ENCODE measurements at places on chromosomes 16 and 17.

DNA sequence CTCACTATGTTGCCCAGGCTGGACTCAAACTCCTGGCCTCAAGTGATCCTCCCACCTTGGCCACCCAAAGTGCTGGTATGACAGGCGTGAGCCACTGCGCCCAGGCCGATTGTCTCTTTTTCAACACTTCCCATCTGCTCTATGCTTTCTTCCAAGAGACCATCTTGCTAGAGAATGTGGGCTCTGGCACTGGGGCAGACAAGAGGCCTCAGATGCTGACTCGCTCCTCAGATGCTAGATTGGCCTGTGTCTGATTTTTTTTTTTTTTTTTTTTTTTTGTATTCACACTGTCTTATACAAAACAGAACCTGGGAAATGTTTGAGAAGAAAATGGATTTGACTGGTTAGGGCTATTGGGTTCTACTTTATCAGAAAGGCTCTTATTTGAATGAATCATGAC, 58.2 kb downstream of the CYB5D2 start:
- DNase-seq: peak; percentile 27

GRCh38 chr17:51548125-51548524, 287.8 kb downstream of the UTP18 start:
- no peak for DNase-seq

- DNase-seq: no peak
These were observed 6.2 kb upstream of the ACTG1 start for GRCh38 chr17:81518785-81519283.

- no peak for DNase-seq
These were observed 25.6 kb upstream of the ABCC11 start for GRCh38 chr16:48272837-48273421.

- DNase-seq: no peak
These were observed 431.3 kb downstream of the MAF start for GRCh38 chr16:79169239-79169638.

- no peak for DNase-seq
These were observed 417.2 kb upstream of the XYLT1 start for GRCh38 chr16:17887963-17888362.

DNA sequence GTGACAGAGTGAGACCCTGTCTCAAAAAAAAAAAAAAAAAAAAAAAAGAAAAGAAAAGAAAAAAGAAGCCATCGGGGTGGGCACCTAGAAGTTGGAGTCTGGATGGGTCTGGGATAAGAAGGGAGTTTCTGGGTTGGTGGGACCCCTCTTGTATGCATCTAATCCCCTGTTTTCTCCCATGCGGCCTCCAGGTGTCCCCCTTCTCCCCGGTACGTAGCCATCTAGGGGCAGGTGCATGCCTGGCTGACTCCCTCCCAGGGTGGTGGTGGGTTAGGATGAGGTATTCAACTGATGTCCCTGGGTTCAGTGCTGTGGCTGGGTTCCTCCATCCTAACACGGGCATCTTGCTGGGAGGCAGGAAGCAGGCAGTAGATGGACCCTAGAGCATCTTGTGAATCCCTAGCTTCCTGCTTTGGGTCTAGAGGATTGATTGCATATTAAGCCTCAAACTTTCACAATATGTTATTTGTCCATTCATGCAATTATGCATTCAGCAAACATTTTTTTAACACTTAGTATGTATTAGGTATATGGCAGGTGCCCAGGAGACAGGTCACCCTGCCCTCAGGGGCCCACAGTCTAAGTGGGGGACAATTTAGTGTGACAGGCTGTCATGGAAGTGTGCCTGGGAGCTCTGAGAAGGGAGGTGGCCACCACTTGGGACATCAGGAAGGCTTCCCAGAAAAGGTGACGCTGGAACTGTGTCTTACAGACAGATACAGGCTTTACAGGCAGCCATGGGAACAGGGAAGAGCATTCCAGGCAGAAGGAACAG, 13.1 kb downstream of the FMNL1 start:
- no peak for DNase-seq

DNA sequence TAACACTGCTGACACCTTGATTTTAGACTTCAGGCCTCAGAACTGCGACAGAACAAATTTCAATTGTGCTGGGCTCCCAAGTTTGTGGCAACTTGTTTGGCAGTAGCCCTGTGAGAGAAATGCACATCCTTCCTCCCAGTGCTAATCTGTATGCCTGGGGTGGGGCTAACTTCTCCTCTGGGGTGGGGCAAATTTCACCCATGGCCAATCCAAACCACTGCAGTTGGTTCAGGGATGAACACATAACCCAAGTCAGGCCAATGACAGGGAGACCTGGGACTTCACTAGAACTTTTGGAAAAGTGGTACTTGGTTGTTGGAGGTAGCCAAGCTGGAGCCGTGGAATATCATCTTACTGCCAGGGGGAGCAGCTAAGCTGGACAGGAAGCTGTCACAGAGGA, 56.3 kb downstream of the ABCC6 start:
- no peak for DNase-seq

DNA sequence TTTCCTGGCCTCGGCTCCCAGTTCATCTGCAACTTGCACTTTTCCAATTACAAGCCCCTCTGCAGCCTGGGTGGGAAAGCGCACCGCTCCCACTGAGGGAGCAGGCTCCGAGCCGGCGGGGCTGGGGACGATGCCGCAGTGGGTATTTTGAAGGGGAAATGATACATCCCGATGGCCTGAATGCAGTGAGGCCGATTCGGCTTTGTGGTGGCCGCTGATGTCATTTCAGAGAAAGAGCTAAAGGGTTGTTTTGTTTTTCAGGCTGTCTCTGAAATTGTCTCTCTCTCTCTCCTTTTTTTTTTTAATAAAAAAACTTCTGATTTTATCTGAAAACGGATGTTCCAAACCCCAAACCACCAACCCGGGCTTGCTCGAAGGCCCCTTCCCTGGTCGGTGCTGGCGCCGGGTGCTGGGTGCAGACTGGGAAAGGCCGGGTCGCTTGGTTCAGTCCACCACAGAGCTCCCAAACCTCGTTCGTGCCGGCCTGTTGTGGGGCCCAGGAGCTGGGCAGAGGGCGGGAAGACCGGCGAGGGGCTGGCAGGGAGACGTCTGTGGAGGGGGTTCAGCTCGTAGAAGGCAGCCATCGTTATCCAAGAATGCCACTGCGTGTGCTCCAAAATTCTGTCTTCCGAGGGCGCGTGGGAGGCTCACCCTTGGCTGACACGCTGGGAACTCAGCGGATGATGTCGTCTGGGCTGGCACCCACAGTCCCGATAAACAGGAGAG, 102.8 kb downstream of the FOXL1 start:
- DNase-seq: no peak

DNA sequence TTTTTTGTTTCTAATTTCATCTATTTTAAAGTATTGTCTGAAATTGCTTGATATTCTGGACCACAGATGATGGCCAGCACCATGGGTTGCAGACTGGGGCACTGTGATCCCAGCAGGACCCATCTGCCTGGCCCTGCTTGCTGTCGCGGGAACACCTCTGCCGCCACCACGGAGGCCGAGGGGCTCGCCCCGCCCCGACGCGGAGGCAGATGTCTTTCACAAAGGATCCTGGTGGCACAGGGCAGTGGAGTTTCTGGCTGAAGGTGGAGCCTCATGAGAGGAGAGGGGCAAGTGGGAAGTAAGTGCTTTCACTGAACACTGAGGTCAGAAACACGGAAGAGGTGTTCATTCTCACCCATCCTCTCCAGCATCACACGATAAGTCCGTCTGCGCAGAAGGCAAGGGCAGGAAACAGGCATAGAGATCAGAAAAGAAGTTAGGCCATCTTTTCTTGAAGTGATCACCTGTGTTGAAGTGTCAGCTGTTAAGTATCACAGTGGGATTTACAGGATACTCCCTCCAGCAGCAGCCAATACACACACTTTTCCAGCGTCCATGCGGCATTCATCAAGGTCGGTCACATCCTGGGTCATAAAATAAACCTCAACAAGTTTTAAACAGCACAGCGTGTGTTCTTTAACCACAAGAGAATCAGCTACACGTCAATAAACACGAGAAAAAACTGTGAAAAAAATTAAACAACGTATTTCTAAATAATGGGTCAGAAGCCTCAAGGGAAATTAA, 194.5 kb downstream of the RPTOR start:
- no peak for DNase-seq

GRCh38 chr17:42694524-42694923, 12.2 kb downstream of the CNTNAP1 start:
- no peak for DNase-seq

DNA sequence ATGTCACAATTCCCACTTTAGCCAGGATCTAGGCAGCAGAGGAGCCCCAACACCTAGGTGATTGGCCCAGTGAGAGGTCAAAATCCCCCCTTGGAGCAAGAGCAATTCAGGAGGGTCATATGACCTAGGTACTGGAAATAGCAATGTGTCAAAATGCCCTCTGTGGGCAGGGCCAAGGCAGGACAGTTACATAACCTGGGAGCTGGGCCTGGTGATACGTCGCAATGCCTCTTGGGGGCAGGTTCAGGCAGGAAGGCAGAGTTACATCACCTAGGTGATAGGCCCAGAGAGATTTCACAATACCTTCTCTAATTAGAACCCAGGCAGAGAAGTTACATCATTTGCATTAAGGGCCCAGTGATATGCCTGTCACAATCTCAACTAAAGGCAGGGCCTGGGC, 1906.3 kb downstream of the TP53TG3F start:
- no peak for DNase-seq

Data from fibroblast of gingiva (primary cell).